ENCODE measurements at places on chromosomes 13 and 19.

- DNase-seq: no peak
Observed at GRCh38 chr13:39904959-39905358, 249.5 kb downstream of the COG6 start.

- no peak for DNase-seq
Observed at GRCh38 chr13:33394294-33394932, 108.9 kb upstream of the STARD13 start.

- DNase-seq: no peak
Observed at GRCh38 chr13:110562696-110563462, 1.4 kb upstream of the RAB20 start.

DNA sequence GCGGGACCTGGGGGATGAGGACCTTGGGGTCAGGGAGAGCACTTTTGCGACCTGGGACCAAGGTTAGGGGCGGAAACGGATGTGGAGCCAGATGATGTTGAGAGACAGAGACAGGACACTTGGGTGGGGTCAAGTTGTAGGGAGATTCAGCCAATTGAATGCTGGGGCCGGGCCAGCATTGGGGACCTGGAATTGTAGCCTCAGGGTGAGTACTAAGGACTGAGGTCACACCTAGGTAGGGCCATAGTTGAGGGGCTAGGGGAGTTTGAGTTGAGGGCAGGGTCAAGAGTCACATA is 1.2 kb downstream of the ALKBH7 start:
- DNase-seq: no peak

DNA sequence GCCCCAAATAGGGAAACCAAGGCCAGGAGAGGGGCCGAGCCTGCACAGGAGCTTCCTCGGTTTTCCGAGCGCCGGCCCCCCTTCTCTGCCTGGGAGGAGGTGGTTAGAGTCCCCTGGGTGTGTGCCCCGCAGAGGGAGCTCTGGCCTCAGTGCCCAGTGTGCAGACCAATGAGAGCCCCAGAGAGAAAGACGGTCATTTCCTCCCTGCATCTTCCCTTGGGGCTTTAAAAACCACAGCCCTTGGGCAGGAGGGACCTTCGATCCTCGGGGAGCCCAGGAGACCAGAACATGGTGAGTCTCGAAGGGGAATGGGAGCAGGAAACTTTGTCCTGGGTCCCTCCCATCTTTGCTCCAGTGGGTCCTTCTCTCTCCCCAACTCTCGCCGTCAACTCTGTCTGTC is at the start of gene C5AR1:
Gene C5AR1 (plus strand): TSS at position 254 of the 400 bp plus-strand sequence. CDS start 35 bp downstream, at position 289.
- DNase-seq: no peak

GRCh38 chr13:71856548-71857043 is 10.4 kb downstream of the DACH1 start:
- DNase-seq: no peak

- no peak for DNase-seq
Observed at GRCh38 chr19:47239610-47240296, 8.8 kb upstream of the BBC3 start.

DNA sequence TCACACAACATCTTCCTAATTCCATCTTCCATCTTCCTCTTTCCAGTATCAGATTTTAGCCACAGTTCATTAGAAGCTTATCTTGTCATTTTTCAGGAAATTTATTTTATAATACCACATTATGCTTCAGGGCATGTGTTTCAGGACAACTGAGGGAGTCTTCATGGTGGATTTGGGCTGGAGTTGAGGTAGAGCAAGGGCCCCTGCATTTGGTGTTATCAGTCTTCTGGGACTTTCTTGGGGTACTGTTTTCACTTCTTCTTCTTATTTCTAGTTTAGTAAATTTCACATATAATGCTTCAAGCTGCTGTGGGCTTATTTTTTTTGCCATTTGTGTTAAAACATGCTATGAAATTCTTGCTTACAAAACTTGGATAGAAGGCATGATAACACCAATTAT is 188.7 kb downstream of the LHFPL6 start:
- DNase-seq: no peak

DNA sequence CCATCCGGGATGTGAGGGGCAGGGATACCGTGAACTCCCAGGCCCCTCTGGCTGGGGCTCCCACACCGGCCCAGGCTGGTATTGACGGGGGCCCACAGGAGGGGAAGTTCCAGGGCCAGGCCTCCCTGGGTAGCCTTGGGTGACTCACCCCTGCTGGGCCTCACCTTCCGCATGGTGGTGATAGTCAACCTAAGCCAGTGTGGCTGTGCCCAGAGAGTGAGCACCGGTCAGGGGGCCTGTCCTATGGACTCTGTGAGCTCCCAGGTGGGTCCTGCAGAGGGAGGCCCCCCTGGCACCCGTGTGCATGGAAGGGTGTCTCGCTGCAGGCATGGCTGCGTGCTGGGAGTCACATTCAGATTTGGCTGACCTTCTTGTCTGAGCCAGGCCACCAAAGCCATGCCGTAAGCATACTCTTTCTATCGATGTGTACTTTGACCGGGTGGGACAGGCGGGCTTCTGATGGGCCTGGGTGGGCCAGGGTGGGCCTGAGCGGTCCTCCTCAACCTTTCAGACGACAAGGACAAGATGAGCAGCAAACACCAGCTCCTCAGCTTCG is 27.6 kb downstream of the DHX34 start:
- no peak for DNase-seq

DNA sequence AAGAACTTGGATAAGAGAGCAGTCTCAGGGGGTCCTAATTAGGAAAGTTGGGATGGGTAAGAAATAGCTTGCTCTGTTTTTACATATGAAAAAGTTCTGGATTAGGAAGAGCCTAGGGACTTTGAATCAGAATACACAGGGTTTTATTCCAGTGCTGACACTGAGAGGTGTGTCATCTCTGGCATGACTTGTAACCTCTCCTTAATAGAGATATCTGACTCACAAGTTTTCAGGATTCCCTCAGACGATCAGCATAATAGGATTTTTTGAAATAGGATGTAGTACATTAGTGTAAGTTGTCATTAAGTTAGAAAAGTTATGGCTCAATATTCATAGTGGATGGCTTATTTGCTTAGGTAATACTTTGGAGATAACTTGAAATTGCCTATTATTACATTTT is 555.2 kb upstream of the MIR17HG start:
- DNase-seq: no peak

DNA sequence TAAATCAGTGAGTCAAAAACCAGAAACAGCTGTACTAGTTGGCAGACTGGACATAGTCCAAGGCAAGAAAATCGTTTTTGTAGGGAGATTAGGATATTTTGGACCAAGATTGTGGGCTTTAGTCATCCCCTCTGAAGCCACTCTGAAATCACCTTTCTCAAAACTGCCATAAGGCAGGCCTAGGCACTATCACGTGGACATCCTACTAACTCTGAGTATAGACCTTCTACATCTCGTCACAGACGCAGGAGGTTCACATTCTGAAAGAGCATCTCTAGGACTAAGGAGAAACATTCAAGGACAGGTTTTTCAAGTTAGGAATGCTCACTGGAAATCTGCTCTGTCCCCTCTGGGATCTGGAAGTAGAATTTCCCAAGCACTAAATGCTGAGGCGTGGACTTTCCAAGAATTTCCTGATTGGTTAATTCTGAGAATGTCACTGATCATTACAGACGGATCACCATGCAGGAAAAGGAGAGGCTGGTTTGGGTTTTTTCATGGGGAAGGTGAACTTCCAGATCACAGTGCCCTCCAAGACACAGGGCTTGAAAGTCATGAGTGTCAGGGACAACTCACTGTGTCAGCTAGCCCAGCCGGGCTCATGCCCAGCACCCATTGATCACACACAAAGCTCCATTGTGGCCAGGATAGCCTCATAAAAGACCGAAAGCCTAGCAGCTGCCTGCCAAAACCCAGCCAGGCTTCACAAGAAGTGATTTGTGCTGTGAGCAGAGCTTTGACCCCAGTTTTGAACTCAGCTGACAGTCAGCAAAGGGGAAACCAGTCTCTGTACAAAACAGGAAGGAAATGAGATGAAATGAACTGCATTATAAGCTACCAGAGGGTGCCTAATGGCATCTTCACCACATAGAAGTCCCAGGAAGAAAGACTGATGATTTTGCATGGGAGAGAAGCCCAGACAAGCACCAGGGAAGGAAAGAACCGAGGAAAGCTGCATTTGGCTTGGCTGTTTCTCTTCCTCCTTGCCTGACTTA is 2.7 kb upstream of the RUBCNL start:
- DNase-seq: no peak

DNA sequence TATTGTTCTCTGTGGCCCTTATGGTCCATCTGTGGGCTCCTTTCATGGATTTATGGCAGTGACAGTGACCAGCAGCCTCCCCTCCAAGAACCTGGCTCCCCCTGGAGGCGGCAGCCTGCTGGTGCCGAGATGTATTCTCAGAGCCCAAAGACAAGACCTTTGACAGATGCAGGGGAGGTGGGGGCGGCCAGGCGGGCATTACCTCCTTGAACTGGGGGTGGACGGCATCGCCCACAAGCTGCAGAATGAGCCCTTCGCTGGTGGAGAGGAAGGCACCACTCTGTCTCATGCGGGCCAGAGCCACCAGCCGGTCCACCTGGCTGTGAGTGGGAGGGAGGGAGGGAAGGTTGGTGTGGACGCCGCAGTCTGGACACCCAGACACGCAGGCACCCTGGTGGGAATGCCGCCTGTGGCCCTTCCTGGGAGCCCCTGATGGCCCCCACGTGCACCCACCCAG is 6.6 kb downstream of the ISOC2 start:
- DNase-seq: no peak

GRCh38 chr13:44211704-44212346 is 161.8 kb upstream of the SERP2 start:
- no peak for DNase-seq

DNA sequence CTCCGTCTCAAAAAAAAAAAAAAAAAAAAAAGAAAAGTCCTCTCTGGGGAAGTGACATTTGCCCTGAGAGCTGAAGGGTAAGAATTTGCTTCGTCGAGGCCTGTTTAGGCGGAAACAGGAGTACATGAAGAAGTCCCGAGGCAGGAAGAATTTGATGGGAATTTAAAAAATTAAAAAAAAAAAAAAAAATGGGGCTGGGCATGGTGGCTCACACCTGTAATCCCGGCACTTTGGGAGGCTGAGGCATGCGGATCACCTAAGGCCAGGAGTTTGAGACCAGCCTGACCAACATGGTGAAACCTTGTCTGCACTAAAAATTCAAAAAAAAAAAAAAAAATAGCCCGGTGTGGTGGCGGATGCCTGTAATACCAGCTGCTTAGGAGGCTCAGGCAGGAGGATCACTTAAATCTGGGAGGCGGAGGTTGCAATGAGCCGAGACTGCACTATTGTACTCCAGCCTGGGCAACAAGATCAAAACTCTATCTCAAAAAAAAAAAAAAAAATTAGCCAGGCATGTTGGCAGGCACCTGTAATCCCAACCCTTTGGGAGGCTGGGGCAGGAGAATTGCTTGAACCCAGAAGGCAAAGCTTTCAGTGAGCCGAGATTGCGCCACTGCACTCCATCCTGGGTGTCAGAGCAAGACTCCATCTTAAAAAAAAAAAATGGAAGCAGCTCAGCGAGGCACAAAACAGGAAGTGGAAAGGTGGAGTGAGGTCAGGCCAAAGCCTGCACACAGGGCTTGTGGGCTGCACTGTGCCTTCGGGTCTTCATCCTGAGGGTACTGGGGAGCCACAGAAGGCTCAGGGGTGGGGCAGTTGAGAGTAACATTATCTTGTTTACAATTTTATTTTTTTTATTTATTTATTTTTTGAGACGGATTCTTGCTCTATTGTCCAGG is 4.9 kb downstream of the BAX start:
- no peak for DNase-seq

DNA sequence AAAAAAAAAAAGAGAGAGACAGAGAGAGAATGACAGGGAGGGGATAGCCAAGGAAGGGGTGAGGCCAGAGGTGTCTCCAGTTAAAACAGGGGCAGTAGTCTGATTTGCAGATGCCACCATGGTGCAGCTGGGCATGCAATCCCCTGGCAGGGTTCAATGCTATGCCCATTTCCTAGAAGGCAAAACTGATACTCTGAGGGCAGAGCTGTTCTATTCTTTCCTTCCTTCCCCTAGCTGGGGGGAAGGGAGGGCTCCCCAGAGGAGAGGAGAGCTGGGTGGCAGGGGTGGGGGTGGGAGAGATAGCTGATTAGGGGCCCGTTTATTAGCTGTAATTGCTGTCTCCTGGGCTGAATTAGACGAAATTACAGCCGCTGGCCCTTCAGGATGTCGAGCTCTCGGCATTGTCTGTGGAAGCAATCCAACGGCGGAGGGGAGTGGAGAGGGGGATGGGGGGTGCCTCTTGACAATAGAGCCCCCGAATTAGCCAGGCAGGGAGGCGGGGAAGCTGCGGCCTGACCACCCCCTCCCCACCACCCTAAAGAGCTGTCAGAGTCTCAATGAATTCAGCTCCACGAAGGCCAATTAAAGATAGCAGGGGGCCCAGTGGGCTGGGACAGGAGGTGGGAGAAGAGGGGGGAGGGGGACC is 14.4 kb upstream of the DPP9 start:
- DNase-seq: no peak

- no peak for DNase-seq
Observed at GRCh38 chr19:11323601-11324078, 15.8 kb downstream of the RAB3D start.

GRCh38 chr19:41626278-41626677 is 596 bp downstream of the CEACAM4 start:
- no peak for DNase-seq
